Left lobe of liver (tissue), 2 donors: ENCODE measurements at places on chromosomes 4 and X.

DNA sequence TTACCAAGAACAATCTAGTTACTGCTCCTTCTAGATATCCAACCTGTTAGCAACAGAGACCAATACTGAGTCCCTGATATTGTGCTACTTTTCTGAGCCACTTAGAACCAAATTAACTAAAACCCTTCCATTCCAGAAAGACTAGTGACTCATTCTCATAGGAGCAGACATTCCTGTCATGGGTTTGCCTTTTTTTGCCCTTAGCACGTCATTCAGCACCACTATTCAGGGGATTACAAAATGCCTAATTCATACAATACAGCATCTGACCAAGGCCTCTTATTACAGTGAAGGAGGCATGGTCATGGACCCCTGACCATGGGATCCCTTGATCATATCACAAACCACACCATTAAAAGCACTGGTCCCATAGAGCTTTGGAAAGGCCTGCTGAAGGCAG, 123.8 kb upstream of the CXCL13 start:
- DNase-seq: no peak

DNA sequence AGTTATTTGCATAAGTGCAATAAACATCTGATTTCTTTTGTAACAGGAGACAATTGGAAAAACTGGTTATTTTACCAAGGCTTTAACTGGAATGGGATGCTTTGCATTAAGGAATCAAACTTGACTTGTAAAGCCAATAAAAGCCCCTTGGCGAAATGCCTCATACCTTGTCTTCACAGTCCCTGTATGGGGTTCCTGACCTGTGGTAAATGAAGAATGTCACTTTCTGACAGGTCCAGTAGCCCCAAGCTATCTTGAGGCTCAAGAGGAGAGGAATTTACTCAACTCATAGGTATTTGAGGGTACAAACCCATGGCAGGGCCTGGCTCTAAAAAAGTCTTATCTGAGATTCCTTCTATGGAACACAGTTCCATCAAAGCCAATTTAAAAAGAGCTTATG, 78.0 kb downstream of the ACOX3 start:
- DNase-seq: no peak

DNA sequence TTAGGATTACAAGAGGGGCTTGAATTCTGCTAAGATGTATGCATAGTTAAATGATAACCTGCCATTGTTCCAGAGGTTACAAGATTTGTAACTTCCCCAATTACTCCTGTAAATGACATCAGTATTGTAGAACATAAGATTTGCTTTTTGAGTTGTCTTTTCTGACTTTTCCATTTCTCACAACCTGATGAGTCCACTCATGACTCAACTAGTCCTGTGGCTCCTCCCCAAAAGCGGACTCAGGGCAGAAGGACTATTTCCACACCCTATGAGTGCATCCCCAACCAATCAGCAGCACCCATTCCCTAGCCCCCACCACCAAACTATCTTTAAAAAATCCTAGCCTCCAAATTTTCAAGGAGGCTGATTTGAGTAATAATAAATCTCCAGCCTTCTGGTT, 54.7 kb downstream of the HOPX start:
- no peak for DNase-seq

- DNase-seq: peak; percentile 45
Measured at GRCh38 chrX:120604361-120604782, 471 bp downstream of the MCTS1 start.

DNA sequence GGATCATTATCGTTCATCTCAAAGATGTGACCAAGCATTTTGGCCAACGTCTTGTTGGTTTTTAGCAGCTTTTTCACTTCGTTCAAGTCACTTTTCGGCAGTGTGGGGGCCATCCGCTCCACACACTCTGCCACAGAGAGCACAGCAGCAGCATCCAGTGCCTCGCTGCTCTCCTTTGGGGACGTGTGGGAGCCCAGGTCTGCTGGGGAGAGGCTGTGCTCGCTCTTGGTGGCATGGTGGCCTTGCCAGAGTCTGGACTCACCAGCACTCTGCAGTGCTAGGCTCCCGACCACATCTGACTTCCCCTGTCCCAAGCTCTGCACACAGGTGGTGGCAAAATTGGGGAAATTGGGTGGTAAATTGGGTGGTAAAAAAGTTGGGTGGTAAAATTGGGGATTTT, 50.6 kb downstream of the GPR50 start:
- DNase-seq: no peak

- no peak for DNase-seq
Measured at GRCh38 chr4:95898226-95898625, 58.3 kb downstream of the PDHA2 start.

- no peak for DNase-seq
Measured at GRCh38 chr4:8308144-8308543, 38.6 kb downstream of the HTRA3 start.

DNA sequence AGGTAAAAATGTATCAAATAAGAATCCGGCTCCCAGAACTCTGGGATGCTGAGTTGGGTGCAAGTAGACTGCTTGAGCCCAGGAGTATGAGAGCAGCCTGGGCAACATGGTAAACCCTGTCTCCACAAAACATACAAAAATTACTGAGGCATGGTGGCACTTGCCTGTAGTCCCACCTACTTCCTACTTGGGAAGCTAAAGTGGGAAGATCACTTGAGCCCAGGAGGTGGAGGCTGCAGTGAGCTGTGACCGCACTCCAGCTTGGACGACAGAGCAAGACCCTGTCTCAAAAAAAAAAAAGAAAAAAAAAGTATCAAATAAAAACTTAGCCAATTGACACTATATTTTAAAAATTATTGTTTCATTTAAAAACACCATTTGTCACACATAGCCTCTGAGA, 84.4 kb downstream of the FBXW7 start:
- no peak for DNase-seq

GRCh38 chrX:68942840-68943239, 114.0 kb downstream of the EFNB1 start:
- DNase-seq: no peak

DNA sequence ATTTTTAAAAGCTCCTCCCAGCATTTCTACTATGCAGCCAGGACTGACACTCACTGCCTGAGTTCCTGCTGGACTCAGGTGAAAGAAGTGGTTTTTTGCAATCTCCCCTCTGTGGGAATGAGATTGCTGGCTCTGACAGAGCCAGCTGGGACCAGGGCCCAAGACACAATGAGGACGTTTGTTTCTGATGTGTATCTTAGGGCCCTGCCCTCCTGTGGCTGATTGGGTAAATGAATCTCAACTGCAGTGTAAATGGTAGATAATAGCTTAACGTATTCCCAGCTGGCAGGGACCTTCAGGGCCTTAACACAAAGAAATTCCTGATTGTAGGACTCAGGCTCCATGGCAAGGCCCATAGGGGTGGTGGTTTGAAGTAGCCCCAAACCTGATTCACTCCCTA, 85.8 kb upstream of the PRPS1 start:
- no peak for DNase-seq

- no peak for DNase-seq
Measured at GRCh38 chr4:83124111-83124780, 9.7 kb upstream of the PLAC8 start.

DNA sequence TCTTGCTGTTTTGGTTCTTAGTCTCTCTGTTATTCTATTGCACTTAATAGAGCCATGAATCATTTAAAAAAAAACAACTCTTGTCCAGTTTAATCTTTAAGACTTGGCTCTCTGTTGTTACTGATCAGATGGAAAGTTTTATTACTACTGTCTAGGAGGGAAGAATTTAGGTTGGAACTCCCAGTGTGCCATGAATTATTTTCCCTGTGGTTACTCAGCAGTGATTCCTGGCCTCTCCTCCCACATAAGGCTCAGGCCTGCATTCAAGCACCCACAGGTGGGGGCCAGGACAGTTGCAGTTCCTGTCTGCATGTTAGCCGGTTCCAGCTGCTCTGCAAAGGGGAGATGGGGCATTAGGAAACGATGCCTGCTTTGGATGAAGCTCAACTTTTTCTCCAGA, 29.8 kb upstream of the ESX1 start:
- no peak for DNase-seq

DNA sequence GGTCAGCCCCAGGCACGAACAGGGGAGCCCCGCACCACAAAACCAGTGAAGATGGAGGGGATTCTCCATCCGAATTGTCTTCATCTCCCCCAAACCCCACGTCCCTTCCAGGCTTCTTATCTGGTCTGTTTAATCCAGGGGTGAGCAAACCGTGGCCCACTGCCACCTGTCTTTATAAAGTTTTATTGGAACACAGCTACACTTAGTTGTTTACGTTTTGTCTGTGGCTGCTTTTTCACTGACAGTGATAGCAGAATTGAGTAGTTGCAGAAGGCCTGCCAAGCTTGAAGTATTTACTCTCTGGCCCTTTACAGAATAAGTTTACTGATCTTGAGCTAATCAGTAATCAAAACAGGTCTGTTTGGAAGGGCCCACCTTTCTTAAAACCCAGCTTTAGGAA, 324.0 kb downstream of the ARHGAP10 start:
- DNase-seq: no peak

GRCh38 chr4:163913571-163913970, 419.1 kb downstream of the TMA16 start:
- no peak for DNase-seq

GRCh38 chr4:173485164-173485563, 44.9 kb downstream of the HAND2 start:
- DNase-seq: no peak

DNA sequence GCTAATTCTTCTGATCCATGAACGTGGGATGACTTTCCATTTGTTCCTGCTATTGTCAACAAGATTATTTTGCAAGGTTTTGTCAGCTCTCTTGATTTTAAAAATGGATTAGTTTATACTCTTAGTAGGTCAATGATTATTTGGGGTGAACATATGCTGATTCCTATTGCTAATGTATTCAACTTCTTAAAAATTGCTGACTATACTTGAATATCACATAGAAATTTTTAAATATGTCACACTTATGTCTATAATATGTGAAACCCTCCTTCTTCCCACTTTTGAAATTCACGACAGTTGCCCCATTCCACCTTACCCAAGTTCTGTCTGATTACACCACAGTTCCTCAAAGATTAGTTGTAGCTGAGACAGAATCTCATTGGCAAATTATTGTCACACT, 465.7 kb upstream of the TENM3 start:
- DNase-seq: no peak

DNA sequence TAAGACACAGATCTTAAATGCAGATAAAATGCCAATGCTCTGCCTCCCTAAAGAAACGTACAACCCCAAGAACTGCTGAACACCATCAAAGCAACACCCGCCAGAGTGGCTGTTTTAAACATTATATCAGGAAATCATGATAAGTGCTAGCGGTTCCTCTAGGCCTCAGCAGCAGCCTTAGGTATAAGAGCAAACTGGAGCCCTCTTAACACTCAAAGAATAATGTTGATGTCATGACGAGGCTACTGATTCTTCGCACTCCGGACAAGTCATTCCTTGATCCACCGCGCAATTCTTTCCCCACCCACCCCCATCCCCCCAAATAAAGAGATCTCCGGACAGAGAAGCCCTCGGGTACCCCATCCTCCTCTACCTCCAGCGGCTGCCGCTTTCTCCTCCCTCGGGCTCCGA, 507 bp downstream of the LIN54 start:
- no peak for DNase-seq

DNA sequence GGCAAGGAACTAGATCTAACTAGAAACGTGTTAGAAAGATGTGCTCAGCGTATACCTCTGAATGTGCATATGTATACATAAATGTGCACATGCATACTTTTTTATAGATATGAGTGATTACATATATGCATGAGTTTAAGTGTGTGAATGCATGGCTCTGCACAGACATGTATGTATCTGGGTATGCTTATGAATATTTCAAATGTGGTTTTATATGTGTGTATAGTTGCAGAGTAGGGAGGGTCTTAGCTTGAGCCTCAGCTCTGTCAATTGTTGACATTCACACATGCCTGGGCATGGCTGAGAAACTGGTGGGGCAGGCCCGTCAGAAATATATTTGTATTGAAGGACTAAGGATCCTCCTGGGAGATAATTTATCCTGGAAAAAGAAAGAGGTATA, 31.1 kb downstream of the RAP2C start:
- DNase-seq: no peak

- DNase-seq: no peak
Measured at GRCh38 chr4:173936861-173937260, 346.6 kb downstream of the FBXO8 start.

DNA sequence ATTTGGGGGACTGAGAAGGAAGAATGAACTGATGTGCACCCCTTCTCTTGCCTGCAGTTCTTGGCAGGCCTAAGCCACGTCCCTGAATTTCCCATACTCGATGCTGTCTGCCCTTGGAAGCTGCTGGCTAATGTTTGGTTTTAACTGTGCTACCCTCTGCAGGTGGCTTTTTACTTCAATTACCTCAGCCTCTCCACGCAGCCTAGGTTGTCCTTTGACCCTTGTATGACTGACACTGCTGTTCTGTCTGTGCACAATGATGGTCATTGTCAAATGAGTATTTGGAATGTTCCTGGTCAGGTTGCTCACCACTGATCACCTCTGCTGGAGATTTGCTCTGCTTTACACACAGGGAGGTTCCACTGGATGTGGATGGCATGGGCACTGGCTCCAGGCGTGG, 137.1 kb downstream of the ZNF518B start:
- DNase-seq: no peak

DNA sequence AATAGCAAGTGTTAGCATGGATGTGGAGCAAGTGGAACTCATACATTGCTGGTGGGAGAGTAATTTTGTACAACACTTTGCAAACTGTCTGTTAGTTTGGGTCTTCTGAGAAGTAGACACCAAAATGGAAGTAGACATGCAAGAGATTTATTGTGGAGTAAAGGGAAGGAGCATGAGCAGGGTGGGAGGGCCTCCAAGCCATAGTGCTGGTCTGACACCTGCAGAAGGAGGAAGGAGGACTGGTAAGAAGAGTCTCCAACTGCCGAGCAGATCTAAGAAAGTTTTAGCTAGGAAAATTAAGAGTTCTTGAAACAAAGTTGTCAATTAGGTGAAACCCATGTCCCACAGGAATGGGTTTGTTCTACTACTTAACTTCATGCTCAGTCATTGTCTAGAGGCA, 64.0 kb upstream of the DDIT4L start:
- no peak for DNase-seq

- no peak for DNase-seq
Measured at GRCh38 chr4:6331018-6331417, 61.4 kb downstream of the WFS1 start.

DNA sequence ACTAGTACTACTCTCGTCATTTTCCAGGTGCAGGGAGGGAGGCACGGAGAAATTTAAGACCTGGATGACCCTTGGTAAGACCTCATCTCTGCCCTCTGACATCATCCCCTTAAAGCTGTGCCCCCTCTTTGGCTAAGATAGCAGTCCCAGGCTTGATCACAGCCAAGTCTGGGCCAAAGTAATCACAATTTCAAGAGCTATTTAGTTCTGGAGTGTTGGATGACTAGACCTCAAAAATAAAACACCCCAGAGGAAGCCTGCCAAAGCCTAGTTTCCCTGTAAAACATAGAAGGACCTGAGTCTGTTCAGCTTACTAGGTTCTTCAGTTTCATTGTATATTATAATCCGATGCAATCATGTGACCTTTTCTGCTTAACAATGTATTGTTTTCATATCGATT, 144.6 kb upstream of the ARHGEF9 start:
- no peak for DNase-seq

GRCh38 chrX:23749576-23749975, 6.5 kb upstream of the ACOT9 start:
- no peak for DNase-seq
